Body of pancreas (tissue), 4 donors: ENCODE measurements at places on chromosomes 1 and 21.

GRCh38 chr1:22606161-22606560, 30.3 kb upstream of the C1QA start:
- DNase-seq: no peak

DNA sequence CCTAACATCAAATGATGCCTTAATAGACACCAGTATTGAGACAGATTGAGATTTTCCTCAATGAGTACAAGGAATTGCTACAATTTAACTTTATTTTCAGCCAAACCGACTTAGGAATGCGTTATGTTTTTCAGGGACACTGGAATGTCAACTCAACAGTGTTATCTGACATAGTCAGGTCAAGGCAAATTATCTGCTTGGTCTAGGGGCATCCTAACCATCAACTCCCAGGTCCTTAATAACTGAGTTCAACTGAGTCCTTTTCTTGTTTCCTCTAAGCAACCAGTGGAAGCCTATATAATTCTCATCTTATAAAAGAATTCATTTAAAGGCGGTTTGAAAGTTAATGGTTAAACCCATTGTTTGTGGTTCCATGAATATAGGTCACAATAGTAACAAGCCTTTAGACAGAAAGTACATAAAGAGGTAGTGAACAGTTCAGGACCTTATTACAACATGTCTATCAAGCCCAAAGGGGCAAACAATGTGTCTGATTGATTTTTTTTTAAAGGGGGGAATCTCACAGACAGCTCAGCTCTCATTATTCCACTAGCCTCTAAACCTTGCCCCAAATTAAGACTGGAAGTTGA, 32.3 kb upstream of the NR5A2 start:
- no peak for DNase-seq

- DNase-seq: no peak
Measured at GRCh38 chr1:181635110-181635509, 151.8 kb downstream of the CACNA1E start.

GRCh38 chr1:236039740-236040685, 24.9 kb downstream of the NID1 start:
- no peak for DNase-seq

DNA sequence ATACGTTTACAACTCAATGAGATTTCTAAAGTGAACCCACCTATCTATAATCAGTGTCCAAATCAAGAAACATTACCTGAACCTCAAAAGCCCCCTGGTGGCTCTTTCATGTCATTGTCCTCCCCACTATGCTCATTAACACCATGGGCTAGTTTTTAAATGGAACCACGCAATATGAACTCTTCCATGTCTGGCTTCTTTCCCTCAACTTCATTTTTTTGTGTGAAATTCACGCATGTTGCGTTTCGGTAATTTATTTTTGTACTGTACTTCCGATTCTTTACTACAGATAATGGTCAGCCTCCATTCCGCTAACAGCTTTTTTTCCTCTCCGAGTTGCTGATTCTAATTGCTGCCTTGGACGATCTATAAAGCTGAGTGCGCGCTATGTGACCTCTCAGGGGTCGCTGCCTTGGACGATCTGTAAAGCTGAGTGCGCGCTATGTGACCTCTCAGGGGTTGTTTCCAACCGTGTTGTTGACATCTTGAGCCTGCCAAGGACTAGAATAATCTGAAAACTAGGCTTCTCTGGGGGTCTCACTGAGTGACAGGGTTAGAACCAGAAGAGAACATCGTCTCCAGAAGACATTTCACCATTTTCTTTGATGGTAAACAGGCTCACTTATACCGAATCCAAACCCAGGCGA, 1.1 kb upstream of the CACYBP start:
- peak; percentile 49 for DNase-seq

GRCh38 chr1:174990382-174990999, 9.3 kb upstream of the CACYBP start:
- no peak for DNase-seq

GRCh38 chr1:83889707-83890106, 109.2 kb downstream of the TTLL7 start:
- no peak for DNase-seq

DNA sequence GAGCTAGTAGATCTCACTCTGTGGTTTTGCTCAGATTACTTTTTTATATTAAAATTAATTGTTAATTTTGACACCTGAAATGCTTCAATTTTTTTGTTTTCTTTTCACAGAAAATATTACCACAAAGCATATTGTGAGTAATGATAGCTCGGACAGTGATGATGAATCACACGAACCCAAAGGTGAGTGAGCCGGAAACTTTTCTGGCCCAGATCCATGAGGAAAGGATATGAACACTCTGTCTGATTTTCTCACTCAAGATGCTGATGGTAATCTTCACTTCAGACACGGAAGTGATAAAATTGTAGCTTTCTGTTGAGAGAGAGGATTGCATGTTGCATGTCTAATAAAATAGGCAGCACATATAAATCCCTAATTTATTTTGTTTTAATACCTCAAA, 121.8 kb downstream of the PLA2G4A start:
- no peak for DNase-seq

DNA sequence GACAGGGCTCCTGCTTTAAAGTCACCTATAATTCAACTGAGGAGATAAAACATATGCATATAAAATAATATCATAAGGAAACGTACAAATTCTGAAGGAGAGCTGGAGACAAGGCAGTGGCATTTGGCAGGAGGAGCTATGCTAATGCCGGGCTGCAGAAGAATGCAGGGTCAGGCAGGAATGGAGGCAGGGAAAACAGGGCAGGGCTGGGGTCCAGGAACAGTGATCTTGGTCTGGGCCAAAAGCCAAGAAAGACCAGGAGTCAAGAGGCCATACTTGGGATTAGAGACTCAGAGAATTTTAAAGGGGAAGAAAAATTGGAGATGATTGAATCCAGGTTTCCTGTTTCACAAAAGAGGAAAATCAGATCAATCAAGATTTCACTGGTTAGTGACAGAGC, 20.0 kb upstream of the BRDT start:
- DNase-seq: no peak

- peak; percentile 77 for DNase-seq
Measured at GRCh38 chr1:205325334-205325884, 3.9 kb upstream of the NUAK2 start.

DNA sequence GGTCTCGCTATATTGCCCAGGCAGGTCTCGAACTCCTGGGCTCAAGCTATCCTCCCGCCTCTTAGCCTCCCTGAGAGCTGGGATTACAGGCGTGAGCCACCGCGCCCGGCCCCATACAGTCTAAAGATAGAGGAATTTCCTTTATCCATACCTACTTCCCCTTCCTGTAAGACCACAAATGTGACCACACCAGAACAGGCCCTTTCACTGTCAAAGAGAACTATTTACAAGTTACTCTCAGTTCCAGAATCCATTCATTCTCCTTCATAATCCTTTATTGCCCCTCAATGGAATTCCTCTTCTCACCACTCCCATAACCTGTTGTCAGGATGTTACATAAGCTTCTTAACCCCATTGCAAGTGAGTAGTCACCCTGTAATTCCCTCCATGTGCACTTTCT, 26.3 kb upstream of the SLC5A9 start:
- no peak for DNase-seq

DNA sequence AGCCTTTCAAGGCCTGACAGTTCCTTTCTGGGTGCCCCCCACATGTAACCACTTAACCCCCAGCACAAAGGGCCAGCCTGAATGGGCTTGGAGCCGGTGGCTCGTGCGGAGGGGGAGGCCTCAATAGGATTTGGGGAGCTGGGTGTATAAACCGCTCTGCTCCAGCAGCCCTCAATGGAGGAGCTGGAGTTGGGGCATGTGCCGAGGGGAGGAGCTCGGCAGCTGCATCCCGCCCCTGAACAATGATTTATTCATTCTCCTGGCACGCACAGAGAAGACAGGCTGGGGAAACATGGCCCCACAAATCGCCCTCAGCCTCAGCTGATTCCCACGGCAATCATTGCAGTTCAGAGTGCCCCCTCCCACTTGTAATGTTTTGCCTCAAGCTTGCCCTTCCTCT, 6.9 kb upstream of the C1orf216 start:
- DNase-seq: no peak

DNA sequence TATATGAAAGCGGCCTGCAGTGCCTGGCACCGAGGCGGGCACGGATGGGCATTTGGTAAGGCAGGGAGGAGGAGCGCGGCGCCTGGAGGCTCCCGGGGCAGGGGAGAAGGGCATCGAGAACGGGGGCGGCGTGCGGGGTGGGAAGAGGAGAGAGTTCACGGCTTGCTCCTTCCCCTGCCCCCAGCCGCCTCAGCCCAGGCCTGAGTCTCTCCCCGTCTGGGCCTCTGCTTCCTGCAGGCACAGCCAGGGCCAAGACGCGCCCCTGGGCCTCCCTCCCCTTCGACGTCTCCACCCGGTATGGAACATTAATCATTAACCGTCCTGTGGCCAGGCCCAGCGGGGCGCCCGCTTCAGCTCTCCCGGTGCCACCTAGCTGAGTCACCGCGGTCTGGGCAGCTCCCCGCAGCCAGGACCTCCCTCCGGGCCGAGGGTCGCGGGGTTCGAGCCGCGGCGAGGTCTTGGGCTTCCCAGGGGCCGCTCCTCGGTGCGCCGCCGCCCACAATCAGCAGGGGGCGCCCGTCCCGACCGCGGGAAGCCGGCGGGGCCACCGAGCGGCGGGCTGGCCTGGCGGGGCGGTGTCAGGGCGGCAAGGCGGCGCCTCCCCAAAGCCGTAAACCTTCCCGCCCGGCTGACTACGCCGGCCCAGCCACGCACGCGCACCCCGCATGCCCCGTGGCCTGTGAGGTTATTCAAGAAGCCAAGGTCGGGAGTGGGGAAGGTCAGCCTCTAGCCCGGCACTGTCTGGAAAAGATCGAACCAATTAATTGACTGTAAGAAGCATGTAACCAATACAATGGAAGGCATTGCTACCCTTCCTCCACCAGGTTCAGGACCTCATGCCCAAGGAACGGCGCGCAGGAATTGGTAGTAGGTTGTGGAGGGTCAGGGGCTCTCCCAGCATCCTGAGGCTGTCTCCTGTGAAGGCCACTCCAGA, 23.4 kb upstream of the RD3 start:
- DNase-seq: peak; percentile 94

DNA sequence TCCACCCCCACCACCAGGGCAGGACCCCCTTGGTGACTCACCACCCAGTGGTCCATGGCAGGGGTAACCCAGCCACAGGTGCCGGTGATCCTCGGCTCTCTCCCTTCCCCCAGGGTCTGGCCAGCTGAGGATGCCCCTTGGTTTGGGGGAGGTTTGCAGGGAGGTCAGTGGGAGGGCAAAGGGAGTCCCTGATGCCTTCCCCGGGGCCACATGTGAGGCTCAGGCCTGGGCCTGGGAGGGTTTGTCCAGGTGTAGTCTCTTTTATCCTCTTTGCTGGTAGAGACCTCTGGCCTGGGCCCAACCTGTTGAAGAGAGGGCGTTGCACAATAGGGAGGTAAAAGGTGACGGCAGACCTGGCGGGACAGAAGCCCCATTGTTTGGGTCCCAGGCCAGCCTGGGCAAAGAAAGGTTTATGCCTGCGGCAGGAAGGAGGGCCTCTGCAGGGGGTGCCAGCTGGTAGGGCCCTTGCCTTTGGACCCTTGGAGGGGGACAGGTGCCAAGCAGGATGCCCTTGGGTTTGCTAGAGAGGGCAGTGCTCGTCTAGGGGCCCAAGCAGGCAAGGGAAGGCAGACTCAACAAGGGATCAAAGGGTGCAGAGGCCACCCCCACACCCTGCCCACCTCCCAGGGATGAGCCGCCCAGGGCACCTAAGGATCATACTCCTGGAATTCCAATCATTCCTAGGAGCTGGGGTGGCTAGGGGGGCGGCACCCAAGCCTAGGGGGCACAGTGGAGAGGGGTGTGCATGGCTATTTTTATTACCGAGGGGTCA, 760 bp upstream of the TINAGL1 start:
- DNase-seq: peak; percentile 88
